ELR (cell line): ENCODE measurements at places on chromosomes 16 and 17.

DNA sequence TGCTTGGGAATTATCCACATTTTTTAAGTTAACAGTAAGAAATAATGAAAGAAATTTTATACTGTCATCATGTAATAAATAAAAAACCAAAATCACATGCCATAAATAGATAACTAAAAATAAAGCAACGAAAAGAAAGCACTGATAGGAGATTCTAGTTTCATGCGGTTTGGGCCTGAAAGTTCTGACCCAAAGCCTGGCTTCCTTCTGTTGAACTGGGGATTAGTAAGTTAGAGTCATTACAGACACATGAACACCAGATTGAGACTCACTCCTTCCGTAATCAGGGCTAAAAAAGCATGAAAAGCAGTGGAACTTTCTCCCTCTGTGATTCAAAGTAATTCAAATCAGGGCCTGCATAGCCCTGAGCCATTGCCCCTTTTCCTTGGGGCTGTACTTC is 13.2 kb upstream of the SLC6A2 start:
- DNase-seq = no peak

- peak; percentile 48 for DNase-seq
Measured at GRCh38 chr17:5820721-5821456, 236.6 kb upstream of the NLRP1 start.

- DNase-seq = no peak
Measured at GRCh38 chr16:2498531-2499253, 15.1 kb upstream of the ATP6V0C start.

DNA sequence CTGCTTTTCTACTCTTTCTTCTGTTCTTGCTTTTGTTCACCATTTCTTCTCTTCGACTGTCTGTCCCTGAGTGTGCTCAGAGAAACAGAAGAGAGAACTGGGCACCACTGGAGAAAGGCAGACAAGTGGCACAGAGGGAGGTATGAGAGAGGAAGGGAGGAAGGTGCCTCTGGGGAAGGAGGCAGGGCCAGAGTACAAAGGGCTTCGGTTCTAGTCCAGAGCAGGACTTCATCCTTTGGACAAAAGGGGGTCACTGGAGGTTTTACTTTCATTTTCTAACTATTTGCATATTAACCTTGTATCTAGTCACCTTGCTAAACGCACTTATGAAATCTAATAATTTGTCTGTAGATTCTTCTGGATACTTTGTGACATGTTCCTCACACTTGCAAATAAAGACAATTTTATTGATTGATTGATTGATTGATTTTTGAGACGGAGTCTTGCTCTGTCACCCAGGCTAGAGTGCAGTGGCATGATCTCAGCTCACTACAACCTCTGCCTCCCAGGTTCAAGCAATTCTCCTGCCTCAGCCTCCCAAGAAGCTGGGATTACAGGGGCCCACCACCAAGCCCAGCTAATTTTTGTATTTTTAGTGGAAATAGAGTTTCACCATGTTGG is 13.5 kb downstream of the ITGB4 start:
- peak; percentile 31 for DNase-seq

DNA sequence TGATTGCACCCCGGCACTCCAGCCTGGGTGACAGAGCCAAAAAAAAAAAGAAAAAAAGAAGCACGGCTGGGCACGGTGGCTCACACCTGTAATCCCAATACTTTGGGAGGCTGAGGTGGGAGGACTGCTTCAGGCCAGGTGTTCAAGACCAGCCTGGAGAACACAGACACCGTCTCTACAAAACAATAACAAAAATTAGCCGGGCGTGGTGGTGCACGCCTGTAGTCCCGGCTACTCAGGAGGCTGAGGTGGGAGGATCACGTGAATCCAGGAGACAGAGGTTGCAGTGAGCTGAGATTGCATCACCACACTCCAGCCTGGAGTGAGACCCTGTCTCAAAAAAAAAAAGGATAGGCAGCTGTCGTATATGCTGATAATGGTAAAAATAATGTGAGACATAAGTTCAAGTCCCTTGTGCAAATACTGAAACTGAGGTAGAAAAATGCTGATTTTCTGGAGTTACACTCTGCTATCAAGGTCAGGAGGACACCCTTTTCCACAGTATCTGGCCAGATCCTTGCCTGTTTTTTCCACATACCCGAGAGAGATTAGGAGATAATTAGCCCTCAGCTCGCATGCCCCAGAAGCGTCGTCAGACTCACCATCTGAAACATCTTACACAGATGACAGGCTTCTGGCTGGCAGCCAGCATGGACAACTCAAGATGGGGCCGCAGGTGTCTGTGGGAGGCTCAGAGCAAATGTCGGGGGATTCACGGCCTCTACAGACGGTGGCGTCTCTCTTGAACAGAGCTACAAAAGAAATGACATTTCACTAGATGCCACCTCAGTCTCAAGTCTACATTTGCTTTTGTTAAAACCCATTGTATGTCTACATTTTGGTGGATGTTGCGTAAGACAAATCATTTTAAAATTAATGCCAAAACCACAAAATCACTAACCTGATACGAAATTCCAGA is 36.8 kb downstream of the WDR45B start:
- DNase-seq = no peak

- DNase-seq = no peak
Measured at GRCh38 chr17:17844500-17844899, 7.7 kb upstream of the SREBF1 start.

GRCh38 chr17:15896834-15897233 is 48.1 kb upstream of the ADORA2B start:
- DNase-seq = no peak

DNA sequence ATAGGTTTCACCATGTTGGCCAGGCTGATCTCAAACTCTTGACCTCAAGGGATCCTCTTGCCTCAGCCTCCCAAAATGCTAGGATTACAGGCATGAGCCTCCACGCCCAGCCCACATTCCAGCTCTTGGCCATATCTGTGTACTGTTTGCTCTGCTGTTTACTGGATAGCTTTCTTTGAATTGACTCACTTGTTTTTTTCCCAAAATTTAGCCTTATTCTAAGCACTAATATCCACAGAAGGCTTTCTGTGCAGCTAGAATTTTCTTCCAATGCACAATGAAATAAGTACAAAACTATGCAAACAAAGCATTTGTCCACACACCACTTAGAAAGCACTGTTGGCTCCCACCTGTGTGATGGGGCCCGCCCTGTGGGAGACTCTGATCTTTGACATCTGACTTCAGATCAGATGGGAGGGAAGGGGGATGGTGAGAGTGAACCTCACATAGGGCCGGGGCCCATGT is 72.2 kb downstream of the CLEC16A start:
- no peak for DNase-seq

DNA sequence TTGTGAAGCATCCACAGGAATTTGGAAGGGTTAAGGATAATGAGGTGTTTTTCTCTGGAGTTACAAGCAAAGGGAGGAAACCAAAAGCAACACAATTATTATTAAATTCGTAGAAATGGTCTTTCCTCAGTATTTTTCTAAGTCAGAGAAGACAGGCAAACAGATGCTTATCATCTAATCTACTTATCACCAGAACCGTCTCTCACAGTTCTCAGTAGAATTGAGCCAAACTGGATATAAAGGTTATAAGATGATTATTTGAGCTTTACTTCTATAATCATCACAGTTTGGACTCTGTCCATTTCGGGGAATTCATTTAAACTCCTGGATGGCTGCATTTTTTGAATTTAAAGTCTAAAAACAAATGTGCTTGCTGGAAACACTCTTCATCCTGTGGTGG is 245.0 kb downstream of the KCNJ2 start:
- DNase-seq = no peak

GRCh38 chr16:85564277-85565051 is 48.7 kb upstream of the GSE1 start:
- DNase-seq = no peak

GRCh38 chr17:27489045-27489715 is 32.9 kb downstream of the KSR1 start:
- DNase-seq = no peak

- DNase-seq = no peak
Measured at GRCh38 chr17:21078016-21078780, 35.4 kb upstream of the USP22 start.

DNA sequence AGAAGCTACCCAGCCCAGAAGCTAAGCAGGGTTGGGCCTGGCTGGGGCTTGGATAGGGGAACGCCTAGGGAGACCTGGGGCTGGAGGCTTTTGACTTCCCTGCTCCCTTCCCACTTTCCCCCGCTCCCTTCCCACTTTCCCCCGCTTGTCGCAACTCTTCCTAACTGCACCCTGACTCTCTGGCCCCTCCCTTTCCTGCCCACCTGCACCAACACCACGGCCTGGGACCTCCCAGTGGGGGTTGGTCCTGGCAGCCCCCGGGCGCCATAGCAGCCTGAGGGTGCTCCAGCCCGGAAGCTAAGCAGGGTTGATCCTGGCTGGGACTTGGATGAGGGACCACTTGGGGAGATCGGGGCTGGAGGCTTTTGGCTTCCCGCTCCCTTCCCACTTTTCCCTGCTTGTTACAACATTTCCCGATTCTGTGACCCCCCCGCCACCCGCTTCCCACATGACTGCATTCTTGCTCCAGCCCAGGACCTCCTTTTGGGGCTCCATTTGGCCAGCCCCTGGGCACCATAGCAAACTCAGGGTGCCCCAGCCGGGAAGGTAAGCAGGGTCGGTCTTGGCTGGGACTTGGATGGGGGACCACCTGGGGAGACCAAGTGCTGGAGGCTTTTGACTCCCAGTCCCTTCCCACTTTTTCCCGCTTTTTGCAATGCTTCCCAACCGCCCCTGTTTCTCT is 2287.0 kb downstream of the TP53TG3F start:
- no peak for DNase-seq

GRCh38 chr16:16127469-16128116 is 95.7 kb downstream of the ABCC6 start:
- DNase-seq = peak; percentile 75

DNA sequence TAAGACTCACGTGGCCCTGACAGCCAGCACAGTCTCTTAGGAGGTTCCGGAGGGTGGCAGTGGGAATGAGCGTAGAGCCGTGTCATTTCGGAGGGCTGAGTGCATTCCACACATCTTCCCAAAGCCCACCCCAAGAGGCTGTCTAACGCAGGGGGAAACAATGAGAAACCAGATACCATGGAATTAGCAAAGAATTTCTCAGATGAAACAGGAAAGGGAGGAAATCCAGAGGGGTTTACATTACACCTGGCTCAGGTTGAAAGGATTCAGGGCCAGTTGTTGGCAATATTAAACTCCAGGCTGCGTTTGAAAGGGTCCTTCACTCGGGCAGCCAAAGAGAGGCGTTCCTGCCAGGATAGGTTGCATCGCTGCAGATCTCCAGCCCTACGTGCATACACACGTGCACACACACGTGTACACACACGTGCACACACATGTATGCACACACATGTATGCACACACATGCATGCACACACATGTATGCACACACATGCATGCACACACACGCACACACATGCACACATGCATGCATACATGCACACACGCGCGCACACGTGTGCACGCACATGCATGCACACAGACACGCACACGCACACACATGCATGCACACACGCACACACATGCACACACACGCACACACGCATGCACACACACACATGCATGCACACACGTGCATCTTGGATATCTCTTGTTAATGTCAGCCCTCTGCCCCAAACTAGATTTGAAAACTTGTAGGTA is 12.2 kb downstream of the CBX4 start:
- DNase-seq = no peak

- DNase-seq = peak; percentile 16
Measured at GRCh38 chr17:4163951-4164350, 21.0 kb downstream of the CYB5D2 start.

- no peak for DNase-seq
Measured at GRCh38 chr16:89971495-89972243, 23.1 kb downstream of the DEF8 start.

- DNase-seq = no peak
Measured at GRCh38 chr17:48384164-48384563, 45.9 kb downstream of the SKAP1 start.
